ENCODE measurements at places on chromosomes 3 and 15.

- no peak for DNase-seq
Measured at GRCh38 chr15:73010154-73011152, 41.8 kb upstream of the NEO1 start.

GRCh38 chr3:35446896-35447295, 192.4 kb upstream of the ARPP21 start:
- no peak for DNase-seq

DNA sequence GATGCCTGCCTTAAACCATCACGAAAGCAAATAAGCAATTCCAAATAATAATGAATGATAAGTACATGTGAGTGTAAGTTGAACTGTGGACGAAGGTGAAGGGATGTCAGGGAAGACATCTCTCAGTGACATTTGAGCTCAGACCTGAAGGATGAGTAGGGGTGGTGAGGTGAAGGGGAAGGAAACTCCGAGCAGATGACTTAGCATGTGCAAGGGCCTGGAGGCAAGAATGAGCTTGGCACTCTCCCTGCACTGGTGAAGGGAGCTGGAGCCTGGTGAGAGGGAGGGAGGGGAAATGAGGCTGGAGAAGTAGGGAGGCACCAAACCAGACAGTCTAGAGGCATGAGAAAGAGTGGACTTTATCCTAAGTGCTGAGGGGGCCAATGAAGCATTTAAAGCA, 84.3 kb downstream of the MTHFS start:
- DNase-seq = no peak

GRCh38 chr15:51144021-51144532, 49.4 kb upstream of the TNFAIP8L3 start:
- peak; percentile 49 for DNase-seq

DNA sequence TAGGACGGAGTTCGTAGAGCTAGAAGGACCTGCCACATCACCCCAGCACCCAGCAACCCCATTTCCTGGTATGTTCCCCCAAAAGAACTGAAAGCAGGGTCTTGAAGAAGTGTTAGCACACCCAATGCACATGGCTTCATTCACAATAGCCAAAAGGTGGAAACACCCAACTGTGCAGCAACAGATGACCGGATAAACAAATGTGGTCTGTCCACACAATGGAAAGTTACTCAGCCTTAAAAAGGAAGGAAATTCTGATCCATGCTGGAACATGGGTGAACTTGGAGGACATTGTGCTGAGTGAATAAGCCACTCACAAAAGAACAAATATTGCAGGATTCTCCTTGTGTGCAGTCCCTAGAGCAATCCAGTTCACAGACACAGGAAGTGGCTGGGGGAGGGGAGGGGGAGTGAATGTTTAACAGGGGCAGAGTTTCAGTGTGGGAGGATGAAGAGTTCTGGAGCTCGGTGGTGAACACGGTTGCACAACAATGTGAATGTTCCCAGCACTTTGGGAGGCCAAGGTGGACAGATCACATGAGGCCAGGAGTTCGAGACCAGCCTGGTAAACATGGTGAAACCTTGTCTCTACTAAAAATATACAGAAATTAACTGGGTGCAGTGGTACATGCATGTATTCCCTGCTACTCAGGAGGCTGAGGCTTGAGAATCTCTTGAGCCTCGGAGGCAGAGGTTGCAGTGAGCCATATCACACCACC, 157.5 kb downstream of the NUP210 start:
- DNase-seq = no peak

DNA sequence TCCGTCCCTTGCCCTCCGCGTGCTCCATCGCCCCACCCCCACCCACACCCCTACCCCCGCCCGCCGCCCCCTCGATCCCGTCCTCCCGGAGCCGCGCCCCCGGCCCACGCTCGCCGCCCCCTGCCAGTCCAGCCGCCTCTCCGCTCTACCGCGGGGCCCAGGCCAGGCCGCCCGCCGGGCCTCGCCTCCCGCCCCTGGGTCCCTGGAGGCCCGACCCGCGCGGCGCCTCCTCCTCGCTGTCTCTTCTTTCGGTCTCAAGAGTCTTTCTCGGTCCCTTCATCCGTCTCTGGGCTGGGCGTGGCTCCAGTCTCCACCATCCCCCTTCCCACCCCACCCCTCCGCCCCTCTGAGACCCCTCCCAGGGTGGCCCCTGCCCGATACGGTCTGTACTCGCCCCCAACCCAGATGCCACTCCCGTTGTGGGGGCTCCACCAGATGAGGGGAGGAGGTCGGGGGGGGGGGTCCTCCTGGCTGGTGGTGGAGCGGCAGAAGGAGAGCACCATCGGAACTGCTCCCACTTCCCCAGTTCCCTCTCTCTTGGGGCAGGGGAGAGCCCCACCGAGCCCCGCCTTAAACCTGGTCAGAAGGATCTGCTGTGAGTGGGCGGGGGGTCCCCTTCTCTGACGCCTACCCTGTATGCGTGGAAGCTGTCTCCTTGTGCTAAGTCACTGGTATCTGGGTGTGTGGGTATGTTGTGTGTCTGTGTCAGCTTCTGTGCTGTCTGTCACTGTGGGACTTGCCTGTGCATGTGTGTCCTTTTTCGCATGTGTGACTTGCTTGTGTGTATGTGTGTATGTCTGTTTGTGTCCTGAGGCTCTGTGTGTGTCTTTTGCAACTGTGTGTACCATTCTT, 1.0 kb downstream of the PRKCD start:
- DNase-seq = no peak

DNA sequence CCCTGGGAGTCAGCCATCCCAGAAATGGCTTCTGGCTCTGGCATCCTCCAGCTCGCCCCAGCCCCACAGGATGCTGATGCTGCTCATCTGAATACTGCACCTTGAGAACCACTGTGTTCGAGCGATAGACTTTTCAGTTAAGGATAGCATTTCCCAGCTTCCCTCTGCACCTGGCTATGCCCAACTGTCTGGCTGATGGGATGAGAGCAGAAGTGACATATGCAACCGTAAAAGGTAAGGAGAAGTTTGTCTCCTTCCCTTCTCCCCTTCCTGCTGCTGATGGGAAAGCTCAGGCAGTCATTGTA, 9.7 kb upstream of the HHATL start:
- DNase-seq = no peak

GRCh38 chr3:194928831-194929577, 243.3 kb downstream of the FAM43A start:
- no peak for DNase-seq

GRCh38 chr3:188558343-188559071, 404.6 kb downstream of the LPP start:
- no peak for DNase-seq

DNA sequence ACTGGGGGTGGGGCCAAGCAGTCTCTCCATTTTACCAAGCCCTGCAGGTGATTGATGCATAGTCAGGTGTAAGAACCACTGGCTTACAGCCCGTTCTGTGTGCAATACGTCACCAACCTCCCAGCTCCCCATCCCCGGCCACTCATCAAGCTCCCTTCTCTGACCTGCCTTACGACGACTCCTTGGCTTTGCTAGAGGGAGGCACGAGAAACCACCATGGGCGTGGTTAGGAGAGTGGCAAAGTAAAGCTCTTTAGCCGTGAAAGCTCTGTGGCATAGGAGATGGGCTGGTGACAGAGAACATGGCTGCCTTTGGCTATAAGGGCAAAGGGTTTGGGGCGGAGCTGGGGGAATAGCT, 109.1 kb downstream of the BDH1 start:
- DNase-seq = no peak

DNA sequence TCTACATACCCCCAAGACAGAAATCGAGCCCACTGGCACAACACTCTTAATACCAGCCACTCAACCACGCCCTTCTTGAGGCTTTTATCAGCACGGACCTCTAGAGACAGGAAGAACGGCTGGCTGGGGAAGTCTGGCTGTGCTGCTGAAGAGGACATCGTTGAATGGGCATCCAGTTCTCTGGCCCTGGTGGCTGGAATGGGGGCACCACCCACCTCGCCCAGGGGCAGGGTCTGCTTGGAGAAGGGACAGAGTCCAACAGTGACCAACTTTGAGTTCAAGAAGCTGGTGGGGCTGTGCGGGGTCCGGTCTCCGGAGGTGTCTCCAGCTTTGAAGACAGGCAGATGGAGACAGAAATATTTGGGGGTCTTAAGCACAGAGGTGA, 77.5 kb downstream of the ATP10A start:
- no peak for DNase-seq

DNA sequence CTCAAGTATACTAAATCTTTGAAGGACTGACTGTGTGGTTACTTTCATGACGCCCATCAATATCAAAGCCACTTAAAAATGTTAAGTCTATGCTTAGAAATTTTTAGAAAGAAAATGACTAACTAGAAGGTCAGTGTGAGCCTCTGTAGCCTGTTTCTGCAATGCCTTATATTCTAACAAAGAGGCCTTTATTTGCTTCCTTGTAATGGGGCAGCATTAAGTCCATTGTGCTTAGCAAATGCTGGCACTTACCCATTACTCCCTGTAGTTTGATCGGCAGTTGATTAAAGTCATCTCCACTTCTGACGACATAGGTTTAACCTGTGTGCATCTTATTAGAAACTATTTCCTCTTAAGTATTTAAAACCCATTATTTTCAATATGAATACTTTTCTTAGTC, 91.6 kb upstream of the FAM98B start:
- no peak for DNase-seq

- DNase-seq = no peak
Measured at GRCh38 chr15:27089676-27090075, 118.7 kb downstream of the GABRG3 start.

- no peak for DNase-seq
Measured at GRCh38 chr15:81957698-81958097, 88.1 kb downstream of the MEX3B start.

- DNase-seq = no peak
Measured at GRCh38 chr3:137998121-137999042, 11.6 kb upstream of the CLDN18 start.

DNA sequence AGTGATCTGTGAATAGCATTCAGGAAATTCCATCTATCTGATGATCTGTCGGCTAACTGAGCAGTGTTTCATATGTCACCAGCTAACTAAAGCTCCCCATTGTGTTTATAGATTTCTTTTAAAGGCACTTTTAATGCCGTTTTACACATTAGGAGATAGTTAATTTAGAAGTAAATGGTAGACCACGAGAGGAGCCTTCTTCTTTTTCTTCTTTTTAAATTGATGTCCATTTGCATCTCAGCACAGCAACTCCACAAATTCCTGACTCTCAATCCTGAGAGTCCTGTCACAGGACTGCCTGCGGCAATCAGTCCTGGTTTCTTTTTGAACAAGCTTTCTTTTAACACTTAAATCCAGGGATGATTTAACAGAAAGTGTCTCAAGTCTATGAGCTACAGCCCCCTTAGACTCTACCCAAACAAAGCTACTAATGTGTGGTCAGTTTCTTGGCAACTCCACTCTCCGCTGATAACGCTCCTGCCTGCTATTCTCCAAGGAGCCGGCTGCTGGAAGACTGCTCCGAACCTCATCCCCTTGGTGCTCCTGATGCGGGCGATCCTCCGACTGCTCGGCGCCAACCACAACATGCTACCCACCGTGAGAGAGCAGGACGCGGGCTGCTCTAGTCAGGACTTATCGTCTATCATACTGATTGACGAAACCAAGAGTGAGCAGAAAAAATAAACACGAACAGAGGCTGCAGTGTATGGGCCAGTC, 421.4 kb downstream of the MECOM start:
- no peak for DNase-seq

GRCh38 chr3:64028754-64029153, 5.5 kb upstream of the PSMD6 start:
- no peak for DNase-seq

DNA sequence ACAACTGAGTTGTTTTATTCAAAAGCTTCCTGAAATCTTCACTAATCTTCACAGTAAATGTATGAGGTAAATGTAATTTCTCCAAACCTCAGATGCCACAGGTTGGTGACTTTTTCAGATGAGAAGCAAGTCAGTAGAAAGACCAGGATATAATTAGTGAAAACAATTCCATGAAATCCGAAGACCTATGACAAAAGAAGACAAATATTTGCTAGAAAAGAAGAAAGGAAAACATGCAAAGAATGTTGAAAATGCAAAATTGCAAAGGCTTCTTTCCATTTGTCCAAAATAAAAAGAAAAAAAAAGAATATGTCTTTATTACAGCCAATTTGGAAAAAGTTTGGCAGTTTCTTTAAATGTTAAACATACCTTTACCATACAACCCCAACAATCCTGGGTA, 88.3 kb upstream of the MYRIP start:
- DNase-seq = no peak

- DNase-seq = peak; percentile 53
Measured at GRCh38 chr3:8603115-8603710, 41.4 kb downstream of the SSUH2 start.

- peak; percentile 97 for DNase-seq
Measured at GRCh38 chr3:147298511-147298982, 107.8 kb downstream of the ZIC4 start.

- DNase-seq = no peak
Measured at GRCh38 chr3:156489462-156489911, 65.4 kb downstream of the SSR3 start.

DNA sequence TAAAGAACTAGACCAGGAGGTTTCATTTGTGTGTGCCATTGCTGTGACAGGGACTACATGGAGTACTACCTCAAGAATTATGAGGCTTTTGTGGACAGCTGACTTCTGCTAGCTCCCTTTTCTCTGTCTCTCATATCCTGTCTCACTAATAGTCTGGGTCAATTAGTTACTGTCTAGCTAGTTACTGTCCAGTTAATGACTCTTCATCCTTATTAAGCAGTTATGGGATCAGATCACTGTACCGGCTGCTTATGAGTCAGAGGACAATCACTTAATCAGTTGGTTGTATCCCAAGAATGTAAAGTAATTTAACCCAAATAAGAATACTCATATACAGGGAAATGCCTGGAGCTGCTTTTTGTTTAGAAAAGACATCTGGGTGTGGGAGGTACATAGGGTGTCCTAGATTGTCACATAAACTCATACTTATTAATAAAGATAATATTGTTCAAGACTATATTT, 158.0 kb downstream of the CDIN1 start:
- no peak for DNase-seq

GRCh38 chr3:65146179-65146578, 458.4 kb upstream of the ADAMTS9 start:
- no peak for DNase-seq

DNA sequence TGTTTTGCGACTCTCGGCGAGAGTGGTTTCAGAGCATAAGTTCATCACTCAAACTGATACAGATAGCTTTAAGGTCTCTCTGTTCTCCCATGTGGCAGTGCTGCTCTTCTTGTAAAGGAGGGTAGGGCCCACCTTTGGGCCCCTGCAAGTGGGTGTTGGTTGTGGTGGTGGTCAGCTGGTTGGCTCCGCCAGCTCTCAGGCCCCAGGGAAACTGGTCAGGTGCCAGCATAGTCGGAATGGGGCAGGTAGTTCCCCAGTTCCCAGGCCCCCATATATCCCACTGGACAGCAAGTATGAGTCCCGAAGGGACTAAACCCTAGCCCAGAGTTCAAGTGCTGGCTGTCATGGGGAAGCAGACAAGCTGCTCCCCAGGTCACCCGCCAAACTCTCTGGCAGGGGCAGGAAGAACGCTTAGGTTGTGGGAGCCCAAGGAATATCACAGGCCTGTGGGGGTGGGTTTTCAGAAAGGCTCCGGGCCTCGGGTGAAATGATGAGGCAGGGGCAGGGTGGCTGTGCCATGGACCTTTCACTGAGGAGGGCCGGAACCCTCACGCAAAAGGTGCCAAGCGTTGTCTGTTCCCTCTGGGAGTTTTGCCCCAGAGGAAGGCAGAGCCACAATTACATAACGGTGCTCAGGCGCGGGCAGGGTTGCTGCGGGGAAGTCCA, 185.1 kb downstream of the EFHB start:
- DNase-seq = no peak
